Lung (tissue), 17 donors: ENCODE measurements at places on chromosomes 7 and 10. TPM values are rescaled to one million over a fixed set of nuclear protein-coding genes. Genes with fewer than 3 reads are reported as not detected.
A peak's percentile ranks its signal among the peaks of the same experiment; 100 is the strongest.

STEAP1B gene
- 1.5 TPM for total RNA-seq

CACNA2D1 gene
- total RNA-seq, result 33.4 TPM

MUC3A gene
- 5.5 TPM for total RNA-seq

SPDYE11 gene
- total RNA-seq, result 0.11 TPM

GRM3 gene
- total RNA-seq, result not detected

BAMBI gene
- 7.8 TPM for total RNA-seq

PNLIP gene
- total RNA-seq, result not detected

ASAH2 gene
- 3.7 TPM for total RNA-seq

RHOBTB1 gene
- total RNA-seq, result 27.2 TPM

GRCh38 chr7:140008755-140009610, 53.8 kb downstream of the PARP12 start:
- no peaks in the 10 kb centered on the region for H3K4me1 ChIP-seq
- H3K4me3 ChIP-seq, result no peak overlapping the region
- no peak for DNase-seq
- peaks cover 4% of the 10 kb centered on the region for H3K36me3 ChIP-seq
- H3K27ac ChIP-seq, result no peak overlapping the region
- no peaks in the 10 kb centered on the region for H3K27me3 ChIP-seq

DNA sequence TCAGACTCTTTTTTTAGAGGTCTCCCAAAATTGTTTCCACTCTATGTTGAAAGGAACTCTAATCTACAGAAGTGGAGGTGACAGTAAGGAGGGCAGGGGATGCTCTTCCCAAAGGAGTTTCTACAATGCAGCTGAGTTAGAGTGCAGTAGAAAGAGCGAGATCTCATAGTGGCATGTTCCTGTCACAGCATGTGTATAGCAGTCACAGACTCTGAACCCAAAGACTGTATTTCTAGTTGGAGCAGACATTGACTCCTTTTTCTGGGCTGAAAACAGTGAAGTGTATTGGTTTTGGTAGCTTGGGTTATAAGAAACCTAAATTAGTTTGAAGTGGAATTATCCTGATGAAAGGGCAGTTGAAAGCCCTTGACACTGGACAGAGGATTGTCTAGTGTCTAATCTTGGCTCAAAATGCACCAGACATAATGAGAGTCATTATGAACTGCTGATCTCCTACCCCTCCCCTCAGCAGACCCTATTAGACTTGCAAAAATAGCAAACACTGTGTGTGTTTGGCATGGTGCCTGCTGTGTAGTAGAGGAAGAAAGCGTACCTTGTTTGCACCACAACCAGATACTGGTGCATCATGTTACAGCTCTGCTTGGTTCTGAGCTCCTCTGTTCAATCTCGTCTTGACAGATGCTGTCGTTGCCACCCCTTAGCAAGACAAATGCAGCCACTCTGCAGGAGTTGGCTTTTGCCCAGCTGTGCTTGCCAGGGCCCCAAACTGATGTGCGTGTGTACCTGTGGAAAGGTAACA, 336.0 kb downstream of the AUTS2 start:
- peak; percentile 38 for DNase-seq
- no peak overlapping the region for H3K4me3 ChIP-seq
- peaks cover 4% of the 10 kb centered on the region for H3K4me1 ChIP-seq
- H3K27ac ChIP-seq, result no peak overlapping the region

GRCh38 chr10:123157210-123157609, 3.0 kb downstream of the BUB3 start:
- H3K4me3 ChIP-seq, result no peak overlapping the region
- peaks cover 14% of the 10 kb centered on the region for H3K27me3 ChIP-seq
- no peak for DNase-seq
- H3K36me3 ChIP-seq, result peaks cover 21% of the 10 kb centered on the region
- no peak overlapping the region for H3K27ac ChIP-seq

DNA sequence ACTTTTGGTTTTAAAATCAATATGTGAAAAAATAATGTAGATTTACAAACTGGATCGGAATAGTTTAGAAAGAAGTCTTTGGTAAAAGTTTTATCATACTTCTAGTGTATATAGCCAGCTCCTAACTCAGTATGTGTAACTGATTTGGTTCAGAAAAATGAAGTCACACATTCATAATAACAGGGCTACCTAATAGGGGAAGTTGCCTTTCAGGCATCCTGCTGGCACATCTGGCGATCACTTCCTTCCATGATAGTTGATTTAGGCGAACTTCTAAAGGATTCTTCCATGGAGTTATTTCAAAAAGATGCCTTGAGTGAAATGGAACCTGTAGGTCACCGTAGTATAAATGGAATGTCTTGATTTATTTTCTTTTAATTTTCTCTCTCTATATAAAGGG, 69.1 kb downstream of the SHH start:
- no peaks in the 10 kb centered on the region for H3K27me3 ChIP-seq
- no peak for DNase-seq
- peaks cover 41% of the 10 kb centered on the region for H3K36me3 ChIP-seq

GRCh38 chr10:29120216-29120615, 168.7 kb upstream of the LYZL1 start:
- no peak overlapping the region for H3K4me3 ChIP-seq
- H3K27ac ChIP-seq, result no peak overlapping the region
- no peaks in the 10 kb centered on the region for H3K36me3 ChIP-seq
- DNase-seq, result no peak
- no peaks in the 10 kb centered on the region for H3K27me3 ChIP-seq

GRCh38 chr10:22712956-22713852, 1.2 kb downstream of the PIP4K2A start:
- H3K4me1 ChIP-seq, result peaks cover 6% of the 10 kb centered on the region
- no peaks in the 10 kb centered on the region for H3K36me3 ChIP-seq
- peaks cover 9% of the 10 kb centered on the region for H3K27me3 ChIP-seq
- DNase-seq, result peak; percentile 70
- peak overlapping the region; percentile 94 for H3K27ac ChIP-seq
- peak overlapping the region; percentile 79 for H3K4me3 ChIP-seq

GRCh38 chr7:49780953-49781352, 7.5 kb downstream of the VWC2 start:
- no peak overlapping the region for H3K27ac ChIP-seq
- no peaks in the 10 kb centered on the region for H3K4me1 ChIP-seq
- no peak overlapping the region for H3K4me3 ChIP-seq
- no peaks in the 10 kb centered on the region for H3K36me3 ChIP-seq
- peaks cover 4% of the 10 kb centered on the region for H3K27me3 ChIP-seq
- DNase-seq, result no peak

- H3K27me3 ChIP-seq, result no peaks in the 10 kb centered on the region
- no peaks in the 10 kb centered on the region for H3K36me3 ChIP-seq
- no peak for DNase-seq
- H3K27ac ChIP-seq, result no peak overlapping the region
These were observed 899.5 kb upstream of the LRRTM3 start for GRCh38 chr10:66026321-66026720.

GRCh38 chr10:16891375-16892313, 74.4 kb upstream of the RSU1 start:
- no peak overlapping the region for H3K4me3 ChIP-seq
- H3K36me3 ChIP-seq, result no peaks in the 10 kb centered on the region
- DNase-seq, result peak; percentile 79
- H3K27me3 ChIP-seq, result no peaks in the 10 kb centered on the region

- no peaks in the 10 kb centered on the region for H3K27me3 ChIP-seq
- no peaks in the 10 kb centered on the region for H3K4me1 ChIP-seq
- no peaks in the 10 kb centered on the region for H3K36me3 ChIP-seq
- no peak overlapping the region for H3K4me3 ChIP-seq
- no peak for DNase-seq
- H3K27ac ChIP-seq, result no peak overlapping the region
These were observed 71.2 kb downstream of the DNMBP start for GRCh38 chr10:99938563-99938962.

- no peaks in the 10 kb centered on the region for H3K36me3 ChIP-seq
- H3K27me3 ChIP-seq, result no peaks in the 10 kb centered on the region
- DNase-seq, result peak; percentile 34
- H3K27ac ChIP-seq, result no peak overlapping the region
- H3K4me1 ChIP-seq, result no peaks in the 10 kb centered on the region
These were observed 185.7 kb upstream of the ADO start for GRCh38 chr10:62618576-62619412.

DNA sequence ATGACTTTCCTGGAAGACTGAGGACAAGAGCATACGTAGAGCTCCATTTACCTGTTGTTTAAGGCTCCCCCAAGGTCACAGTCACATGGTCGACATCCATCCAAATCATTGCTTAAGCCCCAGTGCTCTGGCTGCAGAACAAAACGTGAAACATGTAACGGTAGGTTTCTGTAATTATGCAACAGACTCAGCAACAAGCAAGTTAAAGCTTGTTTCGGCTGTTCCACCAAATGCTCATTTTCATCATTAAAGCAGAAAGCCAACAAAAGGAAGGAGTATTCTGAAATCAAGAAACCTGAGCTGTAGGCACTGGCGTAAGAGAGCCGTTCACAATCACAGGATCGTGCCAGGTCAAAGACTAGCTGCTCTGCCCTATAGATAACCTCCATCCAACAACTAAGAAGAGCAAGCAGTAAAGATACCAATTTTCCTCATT, 30.0 kb downstream of the LAMB1 start:
- no peaks in the 10 kb centered on the region for H3K27me3 ChIP-seq
- H3K36me3 ChIP-seq, result peaks cover 2% of the 10 kb centered on the region
- peaks cover 6% of the 10 kb centered on the region for H3K4me1 ChIP-seq
- H3K27ac ChIP-seq, result peak overlapping the region; percentile 20
- DNase-seq, result no peak
